Stomach (tissue), 19 donors: ENCODE measurements at places on chromosomes 1 and 21. TPM values are rescaled to one million over a fixed set of nuclear protein-coding genes. Genes with fewer than 3 reads are reported as not detected.

GRCh38 chr1:180560868-180561600 lies 2.3 kb downstream of the OVAAL start:
- H3K27ac ChIP-seq = no peak overlapping the region
- no peak for DNase-seq
- H3K36me3 ChIP-seq = no peaks in the 10 kb centered on the region
- H3K27me3 ChIP-seq = no peaks in the 10 kb centered on the region
- no peaks in the 10 kb centered on the region for H3K4me1 ChIP-seq

DNA sequence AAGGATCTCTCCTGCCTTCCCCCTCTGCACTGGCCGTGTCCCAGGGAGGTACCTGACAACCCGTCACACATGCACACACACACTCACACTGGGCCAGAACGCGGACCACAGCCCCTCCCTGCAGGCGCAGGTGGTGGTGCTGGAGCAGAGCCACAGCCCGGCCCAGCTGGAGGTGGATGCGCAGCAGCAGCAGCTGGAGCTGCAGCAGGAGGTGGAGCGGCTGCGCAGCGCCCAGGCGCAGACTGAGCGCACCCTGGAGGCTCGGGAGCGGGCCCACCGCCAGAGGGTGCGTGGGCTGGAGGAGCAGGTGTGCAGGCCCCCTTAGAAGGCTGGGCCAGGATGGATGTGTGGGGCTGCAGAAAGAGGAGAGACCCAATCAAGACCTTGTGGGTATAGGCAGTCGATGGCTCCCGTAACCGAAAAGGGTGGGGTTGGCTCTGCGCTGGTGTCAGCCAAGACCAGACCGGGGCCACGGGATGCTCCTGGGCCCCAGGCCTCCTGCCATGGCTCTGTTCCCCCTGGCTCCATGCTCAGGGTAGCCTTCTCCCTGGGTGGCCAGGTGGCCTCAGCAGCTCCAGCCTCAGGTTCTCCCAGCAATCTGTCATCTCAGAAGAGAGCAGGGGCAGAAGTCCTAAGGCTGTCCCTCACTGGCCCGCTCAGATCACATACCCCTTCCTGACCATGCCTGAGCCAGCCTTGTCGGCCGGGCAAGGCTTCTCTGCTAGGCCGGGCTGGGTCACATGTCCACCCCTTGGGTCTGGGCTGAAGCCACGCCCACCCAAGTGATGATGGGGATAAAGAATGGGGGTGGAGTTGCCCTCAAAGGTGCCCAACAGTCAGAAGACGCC lies 8.9 kb downstream of the MFAP2 start:
- no peak overlapping the region for H3K27ac ChIP-seq
- DNase-seq = no peak
- H3K4me1 ChIP-seq = peaks cover 24% of the 10 kb centered on the region
- no peak overlapping the region for H3K4me3 ChIP-seq
- no peaks in the 10 kb centered on the region for H3K27me3 ChIP-seq

DNA sequence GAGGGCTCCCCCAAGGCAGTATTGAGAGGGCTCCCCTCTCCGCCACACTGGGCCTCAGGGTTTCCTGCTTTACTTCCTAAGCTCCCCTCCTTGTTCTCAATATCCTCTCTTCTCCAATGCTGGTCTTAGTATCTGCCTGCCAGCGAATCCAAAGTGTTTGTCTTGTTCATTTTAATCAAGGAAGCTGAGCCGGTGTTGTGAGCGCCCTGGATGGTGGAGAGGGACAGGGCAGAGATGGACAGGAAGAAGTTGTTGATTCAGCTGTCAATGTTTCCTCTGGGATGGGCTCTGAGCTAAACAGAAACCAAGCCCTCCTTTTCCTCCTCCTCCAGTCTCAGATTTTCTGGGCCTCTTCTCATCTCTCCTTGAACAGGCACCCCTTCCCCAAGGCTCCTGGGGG lies 5.4 kb downstream of the OLFML3 start:
- DNase-seq = peak; percentile 40
- H3K36me3 ChIP-seq = no peaks in the 10 kb centered on the region
- H3K4me1 ChIP-seq = peaks cover 53% of the 10 kb centered on the region
- peak overlapping the region; percentile 85 for H3K27ac ChIP-seq

GRCh38 chr1:69475021-69475420 lies 92.7 kb upstream of the LRRC7 start:
- DNase-seq = no peak
- no peaks in the 10 kb centered on the region for H3K27me3 ChIP-seq
- no peaks in the 10 kb centered on the region for H3K4me1 ChIP-seq
- no peak overlapping the region for H3K27ac ChIP-seq

- H3K4me1 ChIP-seq = no peaks in the 10 kb centered on the region
- H3K27me3 ChIP-seq = no peaks in the 10 kb centered on the region
- H3K4me3 ChIP-seq = no peak overlapping the region
- DNase-seq = no peak
- H3K27ac ChIP-seq = no peak overlapping the region
Observed at GRCh38 chr1:152225678-152226077, 1.7 kb upstream of the HRNR start.

- no peaks in the 10 kb centered on the region for H3K4me1 ChIP-seq
- H3K27me3 ChIP-seq = no peaks in the 10 kb centered on the region
- no peak for DNase-seq
- H3K4me3 ChIP-seq = no peak overlapping the region
- H3K27ac ChIP-seq = peak overlapping the region; percentile 57
- no peaks in the 10 kb centered on the region for H3K36me3 ChIP-seq
Observed at GRCh38 chr1:91608876-91609275, 108.2 kb downstream of the CDC7 start.

GRCh38 chr1:10217748-10218441 lies 7.5 kb downstream of the KIF1B start:
- no peaks in the 10 kb centered on the region for H3K36me3 ChIP-seq
- peaks cover 26% of the 10 kb centered on the region for H3K4me1 ChIP-seq
- H3K27ac ChIP-seq = no peak overlapping the region
- DNase-seq = no peak
- H3K27me3 ChIP-seq = no peaks in the 10 kb centered on the region

DNA sequence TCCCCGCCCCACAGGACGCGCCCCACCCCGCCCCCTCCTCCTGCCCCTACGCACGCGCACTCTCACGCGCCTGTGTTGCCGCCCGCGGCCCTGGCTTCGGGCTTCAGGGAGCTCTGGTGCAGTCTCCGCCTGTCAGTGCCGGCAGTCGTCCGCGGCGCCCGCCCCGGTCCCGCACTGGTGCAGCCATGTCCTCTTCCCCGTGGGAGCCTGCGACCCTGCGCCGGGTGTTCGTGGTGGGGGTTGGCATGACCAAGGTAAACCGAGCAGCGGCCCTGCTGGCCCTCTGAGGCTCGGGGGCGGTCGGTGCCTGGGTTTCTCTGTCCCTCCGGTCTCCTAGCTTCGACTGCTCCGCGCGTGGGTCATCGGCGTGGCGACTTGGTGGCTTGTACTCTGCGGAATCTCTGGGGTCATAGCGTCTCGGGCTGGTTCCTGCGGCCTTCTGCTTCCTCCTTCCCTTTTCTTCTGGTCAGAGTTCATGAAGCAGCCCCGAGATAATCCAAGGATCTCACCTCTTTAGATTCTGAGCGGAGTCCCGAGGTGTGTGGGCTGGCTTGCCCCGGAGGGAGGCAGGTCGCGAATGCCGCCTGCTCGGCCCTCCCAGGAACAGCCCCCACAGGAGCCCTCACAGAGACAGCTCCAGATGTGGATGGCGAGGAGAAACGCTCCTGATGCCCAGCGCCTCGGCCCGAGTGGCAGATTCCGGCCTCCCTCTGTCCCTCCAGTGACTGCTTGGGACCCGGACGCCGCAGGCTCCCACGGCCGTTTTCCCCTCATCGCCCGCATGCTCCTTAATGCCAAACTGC lies at the start of gene SCP2:
Gene SCP2, plus strand, starts transcription at position 65 of the 803 bp plus-strand sequence. Its CDS starts 121 bp downstream, at position 186.
- H3K4me1 ChIP-seq = peaks cover 12% of the 10 kb centered on the region
- H3K4me3 ChIP-seq = peak within 1 kb of the TSS; percentile 70
- peak; percentile 91 for DNase-seq
- no peaks in the 10 kb centered on the region for H3K36me3 ChIP-seq
- peak within 1 kb of the TSS; percentile 67 for H3K27ac ChIP-seq

DNA sequence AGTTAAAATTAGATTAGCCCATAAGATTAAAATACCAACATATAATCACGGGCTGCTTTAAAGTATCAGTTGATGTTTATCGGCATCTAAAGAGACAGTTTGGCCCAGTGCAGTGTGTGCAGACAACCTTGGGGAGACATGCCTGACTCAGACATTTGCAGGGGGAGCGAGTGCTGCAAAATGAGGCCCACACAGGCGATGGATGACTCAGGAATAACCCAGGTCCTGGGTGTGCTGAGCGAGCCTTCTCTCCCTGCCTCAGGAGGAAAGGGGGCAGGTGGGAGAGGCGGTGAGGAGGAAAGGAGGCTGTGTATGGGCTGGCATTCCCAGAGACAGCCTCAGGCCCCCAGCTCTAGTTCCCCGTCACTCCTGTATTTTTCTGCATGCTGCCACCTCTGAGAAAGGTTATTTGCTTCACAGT lies 9.0 kb downstream of the SLC9A1 start:
- no peak overlapping the region for H3K4me3 ChIP-seq
- H3K27ac ChIP-seq = peak overlapping the region; percentile 80
- DNase-seq = no peak
- no peaks in the 10 kb centered on the region for H3K36me3 ChIP-seq

- no peak overlapping the region for H3K4me3 ChIP-seq
- peaks cover 8% of the 10 kb centered on the region for H3K4me1 ChIP-seq
Observed at GRCh38 chr1:2607641-2608091, 21.1 kb downstream of the PRXL2B start.

DNA sequence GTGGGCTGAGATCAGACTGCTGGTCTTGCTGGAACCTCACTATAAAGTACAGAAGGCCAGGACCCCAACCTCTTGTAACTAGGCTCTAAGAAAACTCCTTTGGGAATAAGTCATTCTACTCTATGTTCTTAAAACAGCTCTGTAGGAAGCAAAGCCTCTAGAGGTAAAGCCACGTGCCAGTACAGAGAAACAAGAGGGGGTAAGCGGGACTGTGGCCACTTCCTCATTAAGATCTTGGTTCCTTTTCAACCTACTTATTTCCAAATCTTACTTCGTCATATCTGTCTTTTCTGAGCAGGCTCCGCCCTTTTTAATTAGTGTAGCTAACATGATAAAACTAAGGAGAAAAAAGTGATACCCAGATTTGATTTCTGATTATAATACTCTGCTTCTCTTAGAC lies 3.8 kb downstream of the NCSTN start:
- H3K4me3 ChIP-seq = no peak overlapping the region

DNA sequence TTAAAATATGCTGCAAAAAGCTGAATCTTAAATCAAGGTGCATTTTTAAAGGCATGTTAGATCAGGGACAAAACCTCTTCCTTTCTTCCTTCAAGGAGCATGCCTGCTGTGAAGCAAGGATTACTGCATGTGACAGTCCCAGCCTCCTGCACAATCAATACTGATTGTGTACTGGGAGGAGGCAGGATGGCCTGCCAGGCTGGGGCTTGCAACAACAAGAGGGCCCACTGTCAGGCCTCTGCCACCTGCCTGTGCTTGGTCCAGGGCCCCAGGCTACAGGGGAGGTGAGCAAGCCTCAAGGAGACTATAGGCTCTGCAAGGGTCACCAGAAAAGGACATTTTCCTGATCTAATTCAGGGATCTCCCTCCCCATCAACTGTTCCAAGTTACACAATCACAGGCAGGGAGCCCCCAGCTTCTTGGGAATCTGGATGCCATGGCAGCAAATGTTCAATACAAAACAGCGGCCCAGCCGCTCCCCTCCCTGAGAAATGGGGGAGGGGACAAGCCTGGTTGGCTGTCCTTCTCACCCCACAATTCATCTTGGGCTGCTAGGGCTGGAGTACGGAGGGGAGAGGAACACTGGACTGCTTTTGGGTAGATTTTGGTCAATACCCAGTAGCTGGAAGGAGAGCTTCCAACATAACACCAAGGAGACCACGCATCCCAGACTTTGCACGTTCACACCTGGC lies 76.7 kb downstream of the SSBP3 start:
- H3K27ac ChIP-seq = peak overlapping the region; percentile 82
- no peak for DNase-seq
- no peak overlapping the region for H3K4me3 ChIP-seq

DNA sequence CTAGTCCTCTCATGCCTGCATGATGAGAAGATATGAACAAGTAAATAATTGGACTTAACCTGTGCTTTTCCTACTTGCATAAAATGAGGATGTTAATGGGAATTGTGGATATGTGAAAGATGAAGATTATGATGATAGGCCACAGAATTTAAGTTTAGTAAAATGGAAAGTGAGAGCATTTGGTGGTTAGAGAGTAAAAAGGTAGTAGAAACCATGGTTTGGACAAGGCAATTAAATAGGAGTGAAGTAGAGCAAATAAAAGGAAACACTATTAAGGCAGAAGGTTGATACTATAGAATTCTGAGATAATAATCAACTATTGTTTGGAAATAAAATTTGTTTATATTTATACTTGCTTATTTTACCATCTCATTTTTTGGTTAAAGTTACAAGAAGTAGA lies 1162.5 kb downstream of the MRPL39 start:
- no peak for DNase-seq
- H3K4me3 ChIP-seq = no peak overlapping the region
- no peaks in the 10 kb centered on the region for H3K4me1 ChIP-seq

DNA sequence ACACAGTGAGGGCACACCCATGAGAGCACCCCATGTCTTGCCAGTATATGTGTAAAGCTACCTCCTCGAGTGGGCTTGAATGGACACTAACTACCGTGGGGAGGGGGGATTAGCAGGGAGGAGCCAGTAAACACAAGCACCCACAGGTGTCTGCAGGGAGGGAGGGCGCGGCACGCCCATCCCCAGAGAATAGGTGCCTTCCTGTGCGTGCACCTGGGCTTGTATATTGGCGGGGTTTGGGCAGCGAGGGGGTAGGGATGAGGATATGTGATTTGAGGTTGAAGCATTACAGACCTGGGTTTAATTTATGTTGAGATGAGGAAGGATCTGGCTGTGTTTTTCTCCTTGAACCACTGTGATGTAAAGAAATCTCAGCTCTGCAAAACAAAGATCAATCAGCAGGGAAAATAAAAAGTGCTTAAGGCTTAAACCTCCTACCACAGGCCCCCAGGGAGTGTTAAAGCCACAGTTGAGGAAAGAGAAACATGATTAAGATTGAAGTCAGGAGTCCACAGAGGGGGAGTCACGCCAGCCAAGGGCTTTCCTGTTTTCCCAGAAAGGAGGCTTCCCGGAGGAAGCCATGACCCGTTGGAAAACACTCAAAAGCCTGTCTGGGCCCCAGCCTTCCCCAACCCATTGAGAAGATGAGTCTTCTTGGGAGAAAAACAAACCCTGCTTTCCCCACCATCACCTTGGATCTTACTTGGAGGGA lies 80.0 kb downstream of the CAMK2N1 start:
- H3K27me3 ChIP-seq = peaks cover 60% of the 10 kb centered on the region
- H3K4me3 ChIP-seq = no peak overlapping the region
- H3K36me3 ChIP-seq = no peaks in the 10 kb centered on the region
- no peak for DNase-seq
- no peaks in the 10 kb centered on the region for H3K4me1 ChIP-seq
- no peak overlapping the region for H3K27ac ChIP-seq

GRCh38 chr21:14736162-14736561 lies 190.0 kb upstream of the SAMSN1 start:
- no peak for DNase-seq
- no peaks in the 10 kb centered on the region for H3K36me3 ChIP-seq
- no peaks in the 10 kb centered on the region for H3K27me3 ChIP-seq
- H3K4me3 ChIP-seq = no peak overlapping the region
- H3K4me1 ChIP-seq = no peaks in the 10 kb centered on the region
- H3K27ac ChIP-seq = no peak overlapping the region

- no peaks in the 10 kb centered on the region for H3K27me3 ChIP-seq
- no peak overlapping the region for H3K4me3 ChIP-seq
- no peaks in the 10 kb centered on the region for H3K4me1 ChIP-seq
- H3K36me3 ChIP-seq = no peaks in the 10 kb centered on the region
Observed at GRCh38 chr21:14985306-14985705, 79.5 kb downstream of the NRIP1 start.

Gene TMEM52
- not detected for total RNA-seq

Gene SPSB1
- total RNA-seq = 11.2 TPM

Gene LGR6
- total RNA-seq = not detected

Gene TESK2
- total RNA-seq = 2.8 TPM

Gene DYRK1A
- 75.6 TPM for total RNA-seq

Gene STYXL2
- total RNA-seq = not detected

Gene GJA4
- total RNA-seq = 4.8 TPM

Gene AMY1C
- total RNA-seq = not detected

Gene SLC37A1
- 23.8 TPM for total RNA-seq
